Activated CD8-positive, alpha-beta T cell treated with anti-CD3 and anti-CD28 coated beads for 36 hours (primary cell): ENCODE measurements at places on chromosomes 6 and 20.

DNA sequence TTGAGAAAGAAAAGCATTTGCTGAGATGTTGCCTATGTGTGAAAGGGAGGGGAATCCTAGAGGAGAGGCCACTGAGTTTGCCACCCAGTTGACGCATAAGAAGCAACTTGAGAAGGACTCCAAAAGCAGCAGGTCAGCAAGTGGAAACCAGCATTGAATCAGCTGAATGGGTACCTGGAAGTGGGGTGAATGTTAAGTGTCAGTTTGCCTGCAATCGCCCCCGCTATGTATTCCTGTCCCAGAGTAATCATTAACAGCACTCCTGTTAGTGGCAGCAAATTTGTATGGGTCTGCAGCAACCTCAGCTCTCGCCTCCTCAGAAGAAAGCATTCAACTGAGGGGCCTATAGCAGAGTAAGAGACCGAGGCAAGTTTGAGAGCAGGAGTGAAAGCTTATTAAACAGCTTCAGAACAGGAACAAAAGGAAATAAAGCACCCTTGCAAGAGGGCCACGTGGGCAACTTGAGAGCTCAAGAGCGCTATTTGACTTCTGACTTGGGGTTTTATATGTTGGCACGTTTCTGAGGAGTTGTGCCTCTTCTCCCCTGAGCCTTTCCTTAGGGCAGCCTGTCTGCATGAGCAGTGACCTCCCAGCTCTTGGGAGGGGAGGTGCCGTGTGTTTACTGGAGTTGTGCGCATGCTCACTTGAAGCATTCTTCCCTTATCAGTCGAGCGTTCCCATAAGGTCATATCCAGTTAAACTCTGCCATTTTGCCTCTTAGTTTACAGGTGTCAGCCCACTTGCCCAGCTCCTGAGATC is 122.6 kb upstream of the PHACTR1 start:
- no peaks in the 10 kb centered on the region for H3K36me3 ChIP-seq
- H3K4me1 ChIP-seq: no peaks in the 10 kb centered on the region
- H3K4me3 ChIP-seq: no peak overlapping the region

DNA sequence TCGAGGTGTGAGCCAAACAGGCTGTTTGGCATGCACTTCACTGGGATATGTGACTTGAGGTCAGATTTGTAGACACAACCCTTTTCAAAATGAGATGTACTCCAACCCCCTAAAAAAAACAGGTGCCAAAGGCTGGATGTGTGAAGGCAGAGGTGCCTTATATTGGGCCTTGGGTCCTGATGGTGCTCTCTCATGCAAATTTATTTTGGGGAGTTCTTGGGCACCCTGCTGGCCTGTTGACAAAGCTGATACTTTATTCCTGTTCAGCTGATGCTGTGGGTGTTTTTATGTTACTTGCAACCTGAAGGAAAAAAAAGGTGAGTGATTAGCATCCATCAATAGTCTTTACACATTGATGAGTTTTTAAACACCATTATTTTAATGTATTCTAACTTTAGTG is 121.5 kb downstream of the DNAH8 start:
- no peak overlapping the region for H3K4me3 ChIP-seq
- H3K36me3 ChIP-seq: no peaks in the 10 kb centered on the region
- H3K27me3 ChIP-seq: peaks cover 3% of the 10 kb centered on the region

- no peak overlapping the region for H3K4me3 ChIP-seq
- H3K27me3 ChIP-seq: no peaks in the 10 kb centered on the region
- no peak overlapping the region for H3K27ac ChIP-seq
- no peaks in the 10 kb centered on the region for H3K4me1 ChIP-seq
Observed at GRCh38 chr20:3691897-3692296, 10.1 kb upstream of the ADAM33 start.

GRCh38 chr20:46704714-46705377 is 4.6 kb upstream of the SLC2A10 start:
- no peaks in the 10 kb centered on the region for H3K36me3 ChIP-seq
- H3K27me3 ChIP-seq: peaks cover 33% of the 10 kb centered on the region
- H3K4me1 ChIP-seq: peaks cover 4% of the 10 kb centered on the region
- H3K4me3 ChIP-seq: no peak overlapping the region
- no peak for DNase-seq

DNA sequence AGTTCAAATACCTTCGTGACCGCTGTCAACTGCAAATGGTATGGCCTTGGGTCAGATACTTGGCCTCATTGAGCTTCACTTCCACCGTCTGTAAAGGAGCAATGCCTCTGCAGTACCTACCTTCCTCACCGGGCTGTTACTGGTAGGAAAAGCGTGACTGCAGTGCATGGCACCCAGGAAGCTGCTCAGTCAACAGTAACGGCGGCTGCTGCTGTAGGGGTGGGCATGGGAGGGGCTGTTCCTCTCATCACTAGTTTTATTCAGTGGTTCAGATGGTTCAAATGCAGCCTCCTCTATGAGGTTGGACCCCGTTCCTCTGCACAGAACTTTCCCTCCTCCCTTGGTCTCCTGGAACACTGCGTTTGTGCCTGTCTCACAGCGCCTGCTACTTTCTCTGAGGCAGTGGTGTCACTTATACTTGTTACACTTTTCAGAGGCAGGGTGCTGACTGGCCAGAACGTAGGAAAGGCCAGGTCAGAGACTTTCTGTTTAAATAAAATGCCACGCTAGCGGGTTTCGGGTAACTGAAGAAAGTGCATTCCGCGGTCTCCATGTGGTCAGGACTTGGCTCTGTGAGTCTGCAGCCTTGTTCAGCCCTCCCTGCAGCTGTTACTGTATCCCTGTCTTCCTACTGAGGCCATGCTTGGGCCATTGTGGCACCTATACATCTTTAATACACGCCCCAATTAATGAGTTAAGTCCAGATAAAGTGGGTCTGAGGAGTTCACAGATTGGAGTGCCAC is 279.6 kb downstream of the NRN1 start:
- H3K4me1 ChIP-seq: peaks cover 18% of the 10 kb centered on the region
- H3K27me3 ChIP-seq: no peaks in the 10 kb centered on the region
- H3K27ac ChIP-seq: no peak overlapping the region
- no peak for DNase-seq
- H3K4me3 ChIP-seq: no peak overlapping the region

DNA sequence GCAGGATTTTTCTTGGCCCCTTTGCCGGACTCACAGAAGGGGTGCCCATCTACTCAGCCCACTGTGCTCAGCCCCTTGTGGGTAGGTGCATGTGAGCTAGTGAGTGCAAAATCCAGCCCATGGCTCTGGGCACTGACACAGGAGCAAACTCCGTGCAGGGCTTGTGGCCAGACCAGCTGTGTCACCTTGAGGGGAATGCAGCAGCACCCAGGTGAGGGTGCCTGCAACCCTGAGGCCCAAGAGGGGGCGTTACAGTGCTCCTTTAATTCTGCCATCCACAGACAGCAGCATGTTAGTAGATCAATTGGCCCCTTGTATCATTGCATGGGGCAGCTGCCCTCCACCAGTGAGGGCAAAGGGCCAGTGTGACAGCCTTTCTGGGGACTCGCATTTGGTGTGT is 12.9 kb upstream of the IYD start:
- H3K27ac ChIP-seq: no peak overlapping the region
- H3K36me3 ChIP-seq: no peaks in the 10 kb centered on the region
- no peaks in the 10 kb centered on the region for H3K4me1 ChIP-seq
- H3K4me3 ChIP-seq: no peak overlapping the region
- H3K27me3 ChIP-seq: peaks cover 6% of the 10 kb centered on the region
- DNase-seq: no peak

DNA sequence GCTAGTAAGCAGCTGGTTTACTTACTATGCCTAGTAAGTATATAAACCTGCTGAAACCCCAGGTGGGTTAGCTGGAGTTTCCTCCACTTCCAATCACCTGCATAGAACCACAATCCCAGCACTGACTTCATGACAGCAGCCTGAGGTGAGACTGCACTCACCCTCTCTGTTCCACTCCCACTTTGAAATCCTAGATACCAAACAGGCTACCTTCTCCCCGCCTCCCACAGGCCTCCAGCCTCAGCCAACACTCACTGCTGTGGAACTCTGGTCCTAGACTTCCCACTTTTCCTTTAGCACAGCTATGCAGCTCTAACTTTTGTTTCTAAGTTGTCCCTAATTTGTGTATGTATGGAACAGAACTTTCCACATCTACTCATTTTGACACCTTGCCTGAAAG is 149.7 kb upstream of the ARID1B start:
- no peak for DNase-seq
- no peak overlapping the region for H3K4me3 ChIP-seq
- no peak overlapping the region for H3K27ac ChIP-seq
- H3K4me1 ChIP-seq: no peaks in the 10 kb centered on the region

DNA sequence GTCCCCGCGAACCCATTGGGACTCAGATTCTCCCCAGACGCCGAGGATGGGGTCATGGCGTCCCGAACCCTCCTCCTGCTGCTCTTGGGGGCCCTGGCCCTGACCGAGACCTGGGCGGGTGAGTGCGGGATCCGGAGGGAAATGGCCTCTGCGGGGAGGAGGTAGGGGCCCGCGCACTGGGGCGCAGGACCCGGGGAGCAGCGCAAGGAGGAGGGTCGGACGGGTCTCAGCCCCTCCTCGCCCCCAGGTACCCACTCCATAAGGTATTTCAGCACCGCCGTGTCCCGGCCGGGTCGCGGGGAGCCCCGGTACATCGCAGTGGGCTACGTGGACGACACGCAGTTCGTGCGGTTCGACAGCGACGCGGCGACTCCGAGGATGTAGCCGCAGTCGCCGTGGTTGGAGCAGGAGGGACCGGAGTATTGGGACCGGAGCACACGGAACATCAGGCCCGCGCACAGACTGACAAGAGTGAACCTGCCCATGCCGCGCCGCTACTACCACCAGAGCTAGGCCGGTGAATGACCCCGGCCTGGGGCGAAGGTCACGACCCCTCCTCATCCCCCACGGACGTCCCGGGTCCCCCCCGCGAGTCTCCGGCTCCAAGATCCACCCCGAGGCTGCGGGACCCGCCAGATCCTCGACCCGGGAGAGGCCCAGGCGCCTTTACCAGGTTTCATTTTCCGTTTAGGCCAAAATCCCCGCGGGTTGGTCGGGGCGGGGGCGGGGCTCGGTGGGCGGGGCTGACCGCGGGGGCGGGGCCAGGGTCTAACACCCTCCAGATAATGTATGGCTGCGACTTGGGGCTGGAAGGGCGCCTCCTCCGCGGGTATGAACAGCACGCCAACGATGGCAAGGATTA is 15.7 kb upstream of the HLA-A start:
- DNase-seq: peak; percentile 91
- peak overlapping the region; percentile 90 for H3K4me3 ChIP-seq
- H3K27me3 ChIP-seq: no peaks in the 10 kb centered on the region
- peak overlapping the region; percentile 99 for H3K27ac ChIP-seq
- peaks cover 44% of the 10 kb centered on the region for H3K4me1 ChIP-seq

GRCh38 chr6:114342086-114342825 is 567 bp downstream of the HS3ST5 start:
- DNase-seq: peak; percentile 6
- no peak overlapping the region for H3K4me3 ChIP-seq
- no peaks in the 10 kb centered on the region for H3K36me3 ChIP-seq
- H3K27me3 ChIP-seq: peaks cover 30% of the 10 kb centered on the region
- no peak overlapping the region for H3K27ac ChIP-seq
